ENCODE measurements at places on chromosomes 7 and 10. TPM values are rescaled to one million over a fixed set of nuclear protein-coding genes. Genes with fewer than 3 reads are reported as not detected.
A peak's percentile ranks its signal among the peaks of the same experiment; 100 is the strongest.

ATG9B gene
- total RNA-seq: not detected

SPDYE9 gene
- total RNA-seq: not detected

- DNase-seq: peak; percentile 31
These were observed 492 bp downstream of the COG5 start for GRCh38 chr7:107563081-107563774.

- no peak for DNase-seq
These were observed 14.9 kb upstream of the MXI1 start for GRCh38 chr10:110192552-110192951.

Measured in RPMI7951 (cell line).